ENCODE measurements at places on chromosomes 11 and 22.

DNA sequence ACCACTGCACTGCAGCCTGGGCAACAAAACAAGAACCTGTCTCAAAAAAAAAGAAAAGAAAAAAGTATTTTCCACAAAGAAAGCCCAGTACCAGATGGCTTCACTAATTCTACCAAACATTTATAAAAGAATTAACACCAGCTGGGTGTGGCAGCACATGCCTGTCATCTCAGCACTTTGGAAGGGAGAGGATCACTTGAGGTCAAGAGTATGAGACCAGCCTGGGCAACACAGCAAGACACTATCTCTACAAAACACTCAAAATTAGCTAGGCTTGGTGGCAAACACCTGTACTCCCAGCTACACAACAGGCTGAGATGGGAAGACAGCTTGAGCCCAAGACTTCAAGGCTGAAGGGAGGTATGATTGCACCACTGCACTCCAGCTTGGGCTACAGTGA is 20.1 kb downstream of the RSF1 start:
- no peak for DNase-seq

DNA sequence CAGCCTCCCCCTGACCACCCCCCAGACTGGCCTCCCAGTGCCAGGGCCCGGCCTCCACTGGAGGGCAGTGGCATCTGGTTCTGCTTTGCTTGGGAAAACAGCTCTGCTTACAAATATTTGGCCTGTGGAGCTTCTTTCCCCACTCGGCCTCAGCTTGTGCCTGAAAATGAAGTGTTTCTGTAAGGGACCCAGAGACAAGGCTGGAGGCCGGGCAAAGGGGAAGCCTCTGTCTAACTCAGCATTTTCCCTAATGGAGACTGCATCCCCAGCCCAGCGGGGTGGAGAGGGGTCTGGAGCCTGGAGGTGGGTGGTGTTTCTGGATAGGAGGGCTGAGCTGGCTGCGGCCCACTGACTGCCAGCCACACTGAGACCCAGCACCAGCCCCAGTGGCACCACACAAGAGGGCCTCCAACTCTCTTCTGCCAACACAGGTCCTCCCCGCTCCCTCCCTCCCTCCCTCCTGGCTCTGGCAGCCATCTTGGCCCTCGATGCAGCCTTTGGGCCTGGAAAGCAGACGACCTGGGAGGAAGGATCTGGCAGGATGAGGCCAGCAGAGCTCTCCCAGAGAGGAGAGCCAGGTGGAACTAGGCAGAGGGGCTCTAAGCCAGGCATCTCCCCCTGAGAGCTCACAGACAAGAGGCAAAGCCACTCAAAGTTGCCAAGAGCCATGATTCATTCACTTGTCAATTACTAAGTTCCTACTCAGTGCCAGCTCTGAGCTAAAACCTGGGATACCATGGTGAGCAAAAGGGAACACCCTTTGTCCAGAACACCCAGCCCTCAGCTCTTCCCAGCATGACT is 77.1 kb upstream of the CD82 start:
- no peak for DNase-seq

- no peak for DNase-seq
Measured at GRCh38 chr11:133814588-133815100, 30.7 kb downstream of the SPATA19 start.

DNA sequence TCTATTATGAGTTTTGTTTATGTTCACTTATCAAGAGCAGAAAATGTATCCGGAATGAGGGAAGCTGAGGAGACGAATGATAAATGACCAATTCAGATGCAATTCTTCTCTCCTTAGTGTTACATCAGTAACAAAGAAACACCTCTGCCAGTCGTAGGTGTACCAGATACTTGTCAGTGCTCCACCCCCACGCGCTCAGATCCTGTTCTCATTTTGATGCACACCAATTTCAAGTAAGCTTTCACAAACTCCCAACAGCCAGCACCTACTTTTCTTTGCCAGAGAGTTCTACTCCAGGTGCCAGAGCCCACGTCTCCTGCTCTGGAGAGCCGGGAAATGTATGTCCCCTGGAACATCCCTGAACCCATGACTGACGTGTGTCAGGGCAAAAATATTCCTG is 43.7 kb downstream of the OR8B12 start:
- no peak for DNase-seq

GRCh38 chr11:16610738-16611388 is 127.6 kb upstream of the C11orf58 start:
- no peak for DNase-seq

DNA sequence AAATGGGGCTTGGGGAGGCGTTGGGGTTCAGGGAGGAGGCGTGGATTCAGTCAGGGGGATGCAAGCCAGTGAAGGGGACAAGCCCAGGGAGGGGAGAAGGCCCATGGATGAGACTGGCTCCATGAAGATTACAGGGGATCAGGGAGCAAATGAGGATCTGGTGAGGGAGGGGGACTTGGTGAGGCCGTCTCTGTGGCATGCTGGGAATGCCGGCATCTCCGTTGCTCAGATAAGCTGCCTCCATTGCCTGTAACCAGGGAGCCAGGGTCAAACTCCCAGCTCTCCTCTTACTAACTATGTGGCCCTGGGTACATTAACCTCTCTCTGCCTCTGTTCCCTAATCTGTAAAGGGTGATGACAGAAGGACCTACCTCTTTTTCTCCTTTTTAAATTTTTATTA is 38.7 kb downstream of the TPBGL start:
- no peak for DNase-seq

DNA sequence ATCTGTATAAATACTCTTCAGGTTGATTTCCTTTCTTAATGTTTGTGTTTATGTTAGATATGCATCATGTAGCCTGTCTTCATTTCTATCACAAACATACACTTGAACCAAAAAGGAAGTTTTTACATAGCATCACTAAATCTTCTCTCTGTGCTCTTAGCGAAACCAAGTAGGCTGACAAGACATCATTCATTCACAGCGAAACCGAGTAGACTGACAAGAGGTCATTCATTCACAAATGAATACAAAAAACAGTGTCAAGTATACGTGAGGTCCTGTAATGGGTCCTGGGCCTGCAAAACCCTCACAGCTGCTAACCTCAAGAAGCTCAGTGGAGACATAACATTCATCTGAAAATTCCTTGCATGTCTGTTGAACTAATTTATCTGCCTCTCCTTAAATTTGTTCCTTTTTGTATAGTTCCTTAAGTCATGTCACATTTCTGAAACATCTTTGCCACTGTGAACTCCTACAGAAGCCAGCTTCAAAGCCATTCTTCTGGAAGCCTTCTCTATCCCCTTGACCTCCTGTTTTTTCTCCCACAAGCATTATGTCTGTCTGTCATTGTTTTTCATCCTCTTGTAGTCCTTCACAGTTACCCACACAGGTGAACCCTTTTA is 9.8 kb upstream of the HBE1 start:
- no peak for DNase-seq
